Fibroblast of lung (primary cell): ENCODE measurements at places on chromosomes 7 and 10. TPM values are rescaled to one million over a fixed set of nuclear protein-coding genes. Genes with fewer than 3 reads are reported as not detected.

ADGRA1 gene
- not detected in 2 replicates for polyA plus RNA-seq

GRCh38 chr7:40755438-40755837 lies 620.6 kb downstream of the SUGCT start:
- no peak overlapping the region for H3K27ac ChIP-seq
- no peaks in the 10 kb centered on the region for H3K4me1 ChIP-seq
- no peak overlapping the region for H3K4me3 ChIP-seq
- H3K36me3 ChIP-seq, result no peaks in the 10 kb centered on the region
- DNase-seq, result no peak
- H3K27me3 ChIP-seq, result no peaks in the 10 kb centered on the region

DNA sequence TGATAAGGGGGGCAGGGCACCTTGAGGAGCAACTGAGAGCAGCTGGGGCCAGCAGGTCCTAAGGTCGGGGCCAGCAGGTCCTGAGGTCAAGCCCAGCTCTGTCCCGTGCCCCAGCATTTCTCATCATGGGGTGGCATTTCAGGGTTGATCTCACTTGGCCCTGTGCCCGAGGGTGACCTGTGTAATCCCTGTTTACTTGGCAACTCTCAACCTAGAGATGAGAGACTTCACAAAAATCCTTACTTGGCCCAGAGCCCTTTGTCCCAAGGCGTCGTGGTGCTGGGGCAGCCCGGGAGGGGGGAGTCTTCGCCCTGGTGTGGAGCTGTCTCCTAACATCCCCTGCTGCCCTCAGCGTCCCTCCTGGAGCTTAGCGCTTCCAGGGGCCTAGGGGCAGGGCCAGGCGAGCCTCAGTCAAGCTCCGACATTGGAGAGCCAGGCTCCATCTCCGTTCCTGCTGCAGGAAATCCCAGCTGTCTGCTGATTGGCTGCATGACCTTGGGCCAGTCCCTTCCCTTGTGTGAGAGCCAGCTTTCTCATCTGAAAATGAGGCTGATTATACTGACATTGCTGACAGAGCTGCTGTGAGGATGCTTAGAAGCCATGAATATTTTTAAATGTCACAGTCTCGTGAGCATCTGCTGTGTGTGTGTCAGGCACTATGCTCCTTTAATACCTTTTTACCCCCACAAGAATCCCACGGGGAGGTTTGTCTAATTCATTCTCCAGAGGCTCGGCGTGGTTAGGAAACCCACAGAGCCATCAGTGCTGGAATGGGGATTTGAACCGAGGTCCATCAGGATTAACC lies 94.3 kb downstream of the ZMIZ1 start:
- peak overlapping the region; percentile 18 for H3K27ac ChIP-seq
- no peaks in the 10 kb centered on the region for H3K27me3 ChIP-seq
- peaks cover 44% of the 10 kb centered on the region for H3K4me1 ChIP-seq

- peak; percentile 27 for DNase-seq
- no peaks in the 10 kb centered on the region for H3K27me3 ChIP-seq
- no peaks in the 10 kb centered on the region for H3K4me1 ChIP-seq
- H3K27ac ChIP-seq, result no peak overlapping the region
- H3K36me3 ChIP-seq, result no peaks in the 10 kb centered on the region
Measured at GRCh38 chr7:95045236-95045923, 138.0 kb downstream of the PPP1R9A start.

DNA sequence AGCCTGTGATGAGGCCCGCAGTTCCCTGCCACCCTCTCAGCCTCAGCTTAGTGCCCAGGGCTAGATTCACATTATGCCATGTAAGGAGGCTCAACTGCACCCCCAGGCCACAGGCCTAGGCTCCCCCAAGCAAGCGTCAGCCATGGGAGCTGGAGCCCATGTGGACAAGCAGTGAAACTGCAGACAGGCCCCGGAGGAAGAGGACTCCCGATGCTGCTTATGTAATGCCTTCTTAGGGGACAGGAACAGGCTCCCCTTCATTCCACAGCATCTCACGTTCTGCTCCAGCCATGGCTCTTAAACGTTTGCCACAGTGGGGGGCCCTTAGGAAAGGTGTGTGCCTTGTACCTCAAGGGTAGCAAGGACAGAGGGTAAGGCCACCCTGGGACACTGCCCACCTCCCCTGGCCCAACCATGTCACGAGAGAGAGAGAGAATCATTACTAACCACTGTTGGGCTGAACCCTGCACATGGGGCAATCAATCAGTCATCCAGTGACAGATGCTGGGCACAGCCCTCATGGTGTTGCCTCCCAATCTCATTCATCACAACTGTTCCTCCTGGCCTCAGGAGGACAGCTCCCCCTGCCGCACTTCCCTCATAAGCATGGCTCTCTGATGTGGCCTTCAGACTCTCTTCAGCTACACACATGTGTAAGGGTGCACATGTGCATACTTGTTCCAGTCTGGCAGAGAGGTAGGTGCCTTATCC lies 263.0 kb downstream of the GRID1 start:
- H3K27ac ChIP-seq, result no peak overlapping the region
- H3K4me3 ChIP-seq, result no peak overlapping the region
- H3K36me3 ChIP-seq, result no peaks in the 10 kb centered on the region
- H3K4me1 ChIP-seq, result no peaks in the 10 kb centered on the region
- no peaks in the 10 kb centered on the region for H3K27me3 ChIP-seq
